ENCODE measurements at places on chromosomes 7 and 10.

- no peak for DNase-seq
Observed at GRCh38 chr7:130943981-130944380, 210.0 kb upstream of the KLF14 start.

DNA sequence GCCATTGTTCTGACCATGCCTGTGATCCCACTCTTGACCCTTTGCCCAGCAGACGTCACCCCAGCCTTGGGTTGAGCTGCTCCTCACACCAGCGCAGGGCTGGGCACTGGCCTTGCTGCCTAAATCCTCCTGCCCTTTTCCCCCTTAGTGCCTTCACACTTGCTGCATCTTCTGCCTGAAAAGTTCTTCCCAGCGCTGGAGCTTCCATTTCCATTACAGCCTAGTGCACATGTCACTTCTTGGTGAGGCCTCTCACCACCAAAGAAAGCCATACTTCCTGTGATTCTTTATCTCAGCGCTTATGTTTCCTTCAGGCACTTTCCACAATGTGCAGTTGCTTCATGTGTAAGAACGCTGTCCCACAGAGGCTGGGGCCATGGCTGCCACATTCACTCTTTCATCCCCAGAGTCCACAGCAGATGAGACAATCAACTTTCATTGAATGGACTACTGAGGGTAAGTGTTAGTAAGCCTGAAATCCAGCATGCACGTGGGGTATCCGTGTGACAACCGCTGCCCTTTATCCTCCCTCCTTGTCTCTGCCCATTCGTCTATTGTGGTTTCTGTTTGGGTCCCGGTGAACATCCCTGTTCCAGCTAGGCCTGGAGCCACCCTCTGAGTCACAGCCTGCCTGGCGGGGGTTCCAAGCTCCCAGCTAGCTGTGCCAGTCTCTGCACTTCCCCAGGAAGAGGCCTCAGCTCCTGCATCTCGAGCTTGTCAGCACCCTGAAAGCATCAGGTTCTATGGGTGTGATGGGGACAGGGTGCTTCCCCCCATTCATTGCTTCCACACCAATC lies 37.3 kb downstream of the ADRA2A start:
- DNase-seq, result no peak

DNA sequence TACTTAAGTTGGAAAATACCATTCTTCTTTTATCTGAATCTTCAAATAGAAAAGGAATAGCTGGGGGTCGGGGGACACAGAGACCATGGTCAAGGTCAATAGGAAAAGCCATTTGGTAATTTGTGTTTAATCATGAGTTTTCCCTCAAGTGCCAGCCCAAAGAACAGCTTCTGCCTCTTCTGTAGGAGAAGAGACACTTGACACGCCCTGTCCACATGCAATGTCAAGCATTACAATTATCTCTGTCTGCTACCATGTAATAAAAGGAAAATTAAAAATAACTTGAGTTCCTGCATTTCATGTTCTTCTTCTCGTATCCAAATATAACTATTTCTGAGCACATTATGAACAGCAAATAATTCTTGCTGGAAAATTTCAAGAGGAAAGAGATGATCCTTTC lies 241.7 kb downstream of the IPMK start:
- no peak for DNase-seq

DNA sequence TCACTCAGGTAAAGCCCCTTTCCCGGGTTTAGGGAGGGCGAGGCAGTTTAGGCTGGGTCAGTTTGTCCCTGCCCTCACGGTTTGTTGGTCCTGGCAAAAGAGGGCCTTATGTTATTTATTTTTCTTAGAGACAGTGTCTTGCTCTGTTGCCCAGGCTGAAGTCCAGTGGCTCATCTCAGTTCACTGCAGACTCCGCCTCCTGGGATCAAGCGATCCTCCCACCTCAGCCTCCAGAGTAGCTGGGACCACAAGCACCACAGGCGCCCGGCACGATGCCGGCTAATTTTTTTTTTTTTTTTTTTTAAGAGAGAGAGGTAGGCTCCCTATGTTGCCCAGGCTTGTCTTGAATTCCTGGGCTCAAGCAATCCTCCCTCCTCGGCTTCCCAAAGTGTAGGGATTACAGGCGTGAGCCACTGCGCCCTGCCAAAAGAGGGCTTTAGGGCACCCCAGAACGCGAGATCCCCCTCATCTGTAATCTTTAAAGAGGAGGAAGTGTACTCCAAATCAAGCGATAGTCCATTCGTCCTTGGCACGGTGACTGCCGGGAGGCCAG lies 626 bp upstream of the BMS1 start:
- DNase-seq, result no peak

DNA sequence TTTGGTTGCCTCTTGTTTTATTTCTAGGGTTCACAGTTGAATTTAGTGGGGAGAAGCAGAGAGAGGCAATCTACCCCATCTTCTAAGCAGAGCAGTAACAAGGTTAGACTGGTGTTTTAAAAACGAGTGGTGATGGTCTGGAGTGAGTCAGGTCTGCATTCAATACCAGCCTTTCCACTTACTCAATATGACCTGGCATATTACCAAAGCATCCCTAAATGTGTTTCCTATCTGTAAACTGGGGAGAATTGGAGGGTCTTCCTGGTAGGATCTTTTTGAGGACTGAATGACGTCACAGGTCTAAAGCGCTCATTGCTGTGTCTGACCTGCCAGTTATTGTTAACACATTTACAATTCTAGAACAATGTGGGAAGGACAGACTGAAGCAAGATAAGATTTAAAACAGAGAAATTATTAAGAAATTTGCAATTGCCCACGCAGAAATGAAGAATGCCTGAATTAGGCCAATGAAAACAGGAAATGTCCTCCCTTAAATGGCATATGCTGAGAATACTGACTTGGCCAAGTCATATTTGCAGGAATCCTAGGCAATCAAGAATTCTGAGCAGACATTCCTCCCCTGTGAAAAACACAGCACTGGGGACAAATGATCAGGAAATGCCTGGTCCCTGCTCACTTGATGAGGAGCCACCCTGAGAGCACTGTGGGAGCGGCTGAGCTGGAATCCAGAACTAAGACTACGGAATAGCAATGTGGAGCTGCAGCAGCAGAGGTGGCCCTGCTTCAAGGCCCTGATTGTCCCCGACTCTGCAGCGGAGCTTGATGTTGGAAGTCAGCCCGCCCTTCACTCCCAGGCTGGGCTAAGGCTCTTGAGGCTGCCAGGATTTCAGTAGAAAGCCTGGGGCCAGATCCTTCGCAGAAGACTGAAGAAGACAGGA lies 184.5 kb upstream of the CXCL12 start:
- no peak for DNase-seq

- no peak for DNase-seq
Observed at GRCh38 chr7:102232611-102233286, 53.9 kb upstream of the SH2B2 start.

- no peak for DNase-seq
Observed at GRCh38 chr7:46237466-46237865, 316.4 kb upstream of the IGFBP3 start.

GRCh38 chr7:149799397-149800168 lies 26.2 kb upstream of the ZNF467 start:
- no peak for DNase-seq

DNA sequence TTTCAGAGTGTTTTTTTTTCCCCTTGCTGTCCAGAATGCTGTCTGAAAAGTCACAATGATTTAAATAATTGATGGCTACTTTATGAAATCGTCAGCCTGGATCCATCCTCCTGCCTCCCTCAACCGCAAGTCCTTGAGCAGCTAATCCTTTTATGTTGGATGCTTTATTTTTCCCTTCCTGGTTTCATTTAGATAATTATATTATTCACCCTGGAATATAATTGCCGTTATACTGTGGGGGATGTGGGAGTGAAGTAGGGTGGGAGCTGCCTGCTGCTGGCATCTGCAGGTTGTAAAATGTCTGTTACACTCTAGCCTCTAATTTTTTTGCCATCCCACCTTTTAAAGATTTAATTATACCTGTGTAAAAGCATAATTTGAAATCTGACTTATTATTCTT lies 290.5 kb upstream of the LRGUK start:
- no peak for DNase-seq

GRCh38 chr7:42217548-42217947 lies 19.5 kb downstream of the GLI3 start:
- no peak for DNase-seq

GRCh38 chr10:69057951-69058297 lies 30.0 kb upstream of the SRGN start:
- DNase-seq, result no peak

DNA sequence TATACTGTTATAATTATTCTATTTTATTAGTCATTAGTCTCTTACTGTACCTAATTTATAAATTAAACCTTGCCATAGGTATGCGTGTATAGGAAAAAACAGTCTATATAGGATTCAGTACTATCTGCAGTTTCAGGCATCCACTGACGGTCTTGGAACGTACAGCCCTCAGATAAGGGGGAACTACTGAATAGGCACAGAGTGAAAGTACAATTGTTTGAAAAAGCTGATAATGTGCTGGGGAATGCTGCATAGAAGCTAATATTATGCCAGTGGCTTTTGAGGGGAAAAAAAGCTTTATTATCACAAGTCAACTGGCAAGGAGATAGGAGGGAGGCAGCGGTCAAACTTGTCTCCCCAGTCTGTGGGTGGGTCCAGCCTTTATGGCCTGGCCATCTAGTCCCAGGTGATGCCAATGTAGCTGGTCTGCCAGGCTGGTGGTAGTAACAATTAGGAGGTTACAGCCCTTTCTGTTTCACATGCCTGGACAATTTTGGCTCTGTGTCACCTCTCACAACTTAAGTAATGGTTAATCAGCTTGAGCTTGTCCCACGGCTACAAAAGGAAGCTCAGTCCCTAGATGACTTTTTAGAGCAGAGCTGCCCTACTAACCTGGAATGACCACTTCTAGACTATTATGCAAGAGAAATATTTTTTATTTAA lies 8.3 kb upstream of the FMC1 start:
- no peak for DNase-seq

DNA sequence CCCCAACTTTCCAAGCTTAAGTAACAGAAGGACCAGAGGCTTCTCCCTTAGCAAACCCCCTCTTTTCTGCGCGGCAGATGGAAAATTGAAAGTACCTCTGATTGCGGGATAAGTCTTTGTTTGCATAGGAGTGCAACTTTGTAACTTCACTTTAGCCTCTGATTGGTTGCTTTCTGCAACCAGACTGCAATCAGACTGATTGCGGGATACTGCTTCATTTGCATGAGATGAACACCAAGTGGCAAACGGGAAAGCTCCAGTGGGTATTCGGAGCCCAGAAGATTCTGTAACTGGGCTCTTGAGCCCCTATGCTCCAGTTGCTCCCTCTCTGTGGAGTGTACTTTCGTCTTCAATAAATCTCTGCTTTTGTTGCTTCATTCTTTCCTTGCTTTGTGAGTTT lies 260.6 kb downstream of the BAMBI start:
- DNase-seq, result no peak

GRCh38 chr10:91768123-91768522 lies 30.1 kb upstream of the TNKS2 start:
- DNase-seq, result no peak

DNA sequence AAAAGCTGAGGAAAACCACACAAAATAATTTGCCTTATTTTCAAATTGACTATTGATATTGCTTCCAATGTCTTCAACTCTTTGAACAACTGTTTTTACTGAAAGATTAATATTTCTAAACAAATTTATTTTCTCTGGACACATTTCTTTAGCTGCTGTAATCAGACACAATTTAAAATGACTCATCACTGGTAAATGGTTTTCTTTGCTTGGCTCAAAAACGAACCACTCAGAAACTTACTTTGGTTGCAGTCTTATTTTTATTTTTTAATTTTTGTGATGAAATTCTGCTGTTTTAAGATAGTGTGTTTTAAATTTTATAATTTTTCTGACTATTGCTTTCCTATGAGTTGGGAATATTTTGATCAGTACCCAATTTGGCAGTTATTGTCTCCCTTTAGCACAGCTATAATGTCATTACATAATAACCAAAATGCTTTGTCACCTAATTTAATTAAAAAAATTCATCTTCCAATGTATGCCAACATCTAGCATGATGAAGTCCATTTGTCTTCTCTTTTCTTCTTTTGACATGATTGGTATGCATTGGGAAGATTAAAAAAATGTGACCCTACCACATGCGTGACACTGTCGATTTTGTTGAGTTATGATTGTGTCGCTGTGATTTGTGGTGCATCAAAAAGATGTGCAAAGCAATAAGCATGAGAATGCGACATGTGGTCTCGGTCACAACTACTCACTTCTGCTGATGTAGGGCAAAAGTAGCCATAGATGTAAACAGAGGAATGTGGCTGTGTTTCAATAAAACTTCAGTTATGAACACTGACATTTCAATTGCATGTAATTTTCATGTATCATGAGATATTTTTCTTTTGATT lies 222.3 kb downstream of the SUGCT start:
- DNase-seq, result no peak

Data from ascending aorta (tissue), 2 donors.